ENCODE measurements at places on chromosomes 2 and 18. TPM values are rescaled to one million over a fixed set of nuclear protein-coding genes. Genes with fewer than 3 reads are reported as not detected.

DUSP2 gene
- 59.4 TPM for total RNA-seq

CHRND gene
- total RNA-seq = 2.4 TPM

RAPGEF4 gene
- 10.3 TPM for total RNA-seq

DNA sequence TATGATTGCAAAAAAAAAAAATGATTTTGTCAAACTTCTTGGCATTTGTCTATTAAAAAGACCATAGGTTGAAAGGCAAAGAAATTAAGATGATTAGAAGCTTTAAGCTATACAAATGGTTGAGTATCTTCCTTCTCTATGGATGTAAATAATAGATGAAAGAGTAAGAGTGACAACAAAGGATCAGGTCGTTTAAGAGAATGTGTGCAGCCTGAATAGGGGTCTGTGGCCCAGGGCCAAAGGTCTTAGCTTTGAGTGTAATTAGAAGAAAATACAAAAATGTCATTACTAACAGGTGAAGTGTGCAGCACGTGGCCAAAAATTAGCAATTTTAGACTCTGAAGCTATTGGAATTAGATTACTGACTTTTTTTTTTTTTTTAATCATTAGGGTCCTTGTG is 122.4 kb downstream of the GREB1L start:
- DNase-seq = no peak

DNA sequence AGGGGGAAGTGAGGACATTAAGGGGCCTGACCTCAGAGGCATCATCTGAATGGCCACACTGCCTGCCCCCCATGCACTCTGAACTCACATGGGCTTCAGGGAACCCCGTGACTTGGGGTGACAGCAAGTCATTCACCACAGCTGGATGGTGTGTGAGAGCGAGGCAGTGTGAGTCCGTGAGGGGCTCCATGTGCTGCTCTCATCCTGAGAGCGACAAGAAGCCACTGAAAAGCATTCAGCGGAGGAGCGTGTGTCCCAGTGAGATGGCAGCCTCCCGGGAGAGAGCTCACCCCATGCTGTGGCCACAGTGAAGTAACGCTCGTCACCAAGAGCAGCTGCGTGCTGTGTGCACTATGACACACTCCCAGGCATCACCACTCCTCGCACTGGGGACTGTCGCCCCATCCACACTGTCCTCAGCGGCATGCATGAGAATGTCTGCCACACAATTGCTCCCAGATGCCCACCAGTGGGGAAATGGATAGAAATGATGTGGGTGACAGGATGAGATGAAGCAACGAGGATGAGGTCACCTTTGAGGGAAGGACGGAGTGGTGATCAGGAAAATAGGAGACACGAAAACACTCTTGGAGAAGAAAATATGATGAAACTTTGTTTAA is 213.0 kb upstream of the RAB6C start:
- peak; percentile 36 for DNase-seq

- no peak for DNase-seq
Observed at GRCh38 chr2:70115646-70116442, 28.6 kb downstream of the PCBP1 start.

DNA sequence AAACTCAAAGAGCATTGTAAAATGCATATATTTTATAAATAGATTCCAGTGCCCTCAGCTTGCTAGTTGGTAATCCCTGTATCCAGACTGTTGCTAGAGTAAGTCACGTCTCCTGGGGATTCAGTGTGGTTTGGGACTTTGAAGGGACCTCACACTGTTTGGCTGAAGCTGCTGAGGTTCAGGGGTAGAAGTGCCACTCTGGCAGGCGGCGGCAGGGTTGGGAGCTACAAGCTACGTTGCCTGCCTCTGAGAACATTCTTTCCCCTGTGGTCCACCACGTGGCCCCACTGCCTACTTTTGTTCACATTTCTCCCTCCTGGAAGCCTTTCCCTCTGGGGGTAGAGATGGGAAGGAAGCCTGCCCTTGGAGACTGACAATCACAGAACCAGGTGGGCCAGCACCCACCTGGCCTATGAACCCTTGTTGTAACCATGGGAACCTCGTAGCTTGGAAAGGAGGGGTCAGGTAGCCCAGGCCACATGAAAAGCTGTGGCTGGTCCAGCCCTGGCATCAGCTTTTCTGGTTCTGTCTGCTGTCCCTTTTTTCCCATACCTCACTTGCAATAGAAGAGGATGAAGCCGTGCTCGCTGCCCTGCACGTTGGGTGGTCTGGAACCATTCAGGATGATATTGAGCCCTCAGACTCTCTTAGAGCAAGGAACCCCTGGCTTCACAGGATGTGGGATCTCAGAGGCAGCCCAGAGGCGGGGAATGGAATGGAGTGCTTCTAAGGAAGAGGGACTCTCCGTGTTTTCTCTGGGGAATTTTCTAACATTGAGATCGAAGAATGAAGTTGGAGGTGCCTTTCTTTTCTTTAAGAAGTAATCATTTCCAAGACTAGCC is 2.9 kb downstream of the RNF144A start:
- DNase-seq = no peak

DNA sequence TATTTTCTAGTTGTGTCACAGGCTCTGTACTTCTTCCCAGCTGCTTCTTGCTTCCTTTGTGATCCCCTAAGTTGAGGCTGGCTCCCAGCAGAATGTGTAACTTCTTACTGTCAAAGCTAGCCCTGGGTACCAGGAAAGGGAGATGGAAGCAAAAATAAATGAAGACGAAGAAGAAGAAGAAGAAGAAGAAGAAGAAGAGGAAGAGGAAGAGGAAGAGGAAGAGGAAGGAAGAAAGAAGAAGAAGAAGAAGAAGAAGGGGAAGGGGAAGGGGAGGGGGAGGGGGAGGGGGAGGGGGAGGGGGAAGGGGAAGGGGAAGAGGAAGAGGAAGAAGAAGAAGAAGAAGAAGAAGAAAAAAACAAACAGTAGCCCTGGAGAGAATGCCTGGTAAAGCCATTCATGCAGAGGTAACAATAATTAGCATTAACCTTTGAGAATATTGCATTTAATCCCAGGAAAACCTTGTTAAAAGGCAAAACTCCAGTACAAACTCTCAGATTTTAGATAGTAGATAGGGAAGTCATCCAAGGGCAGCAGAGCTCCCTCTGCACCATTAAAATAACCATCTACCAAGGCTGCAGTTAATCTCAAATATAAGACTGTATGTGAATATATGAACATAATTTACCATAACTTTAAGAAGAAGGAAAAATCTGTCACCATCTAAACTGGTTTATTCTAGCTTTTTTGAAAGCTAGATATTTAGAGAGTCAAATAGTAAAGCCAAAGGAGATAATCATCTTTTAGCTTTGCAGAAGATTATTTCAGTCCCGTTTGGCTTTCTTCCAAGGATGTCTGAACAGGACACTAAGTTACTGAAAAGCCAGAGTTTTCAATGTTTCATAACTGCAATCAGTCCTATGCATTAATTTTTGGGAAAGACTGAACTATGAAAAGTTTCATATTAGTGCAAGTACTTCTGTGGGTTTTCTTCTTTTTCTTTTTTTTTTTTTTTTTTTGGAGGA is 44.3 kb upstream of the FBXO11 start:
- peak; percentile 15 for DNase-seq

GRCh38 chr2:220198896-220199295 is 571.5 kb downstream of the SLC4A3 start:
- peak; percentile 59 for DNase-seq

GRCh38 chr2:40227210-40227609 is 224.7 kb downstream of the SLC8A1 start:
- DNase-seq = no peak
